ENCODE measurements at places on chromosomes 5 and 9.

GRCh38 chr5:136205941-136206340 is 13.0 kb upstream of the SMIM32 start:
- DNase-seq = no peak

DNA sequence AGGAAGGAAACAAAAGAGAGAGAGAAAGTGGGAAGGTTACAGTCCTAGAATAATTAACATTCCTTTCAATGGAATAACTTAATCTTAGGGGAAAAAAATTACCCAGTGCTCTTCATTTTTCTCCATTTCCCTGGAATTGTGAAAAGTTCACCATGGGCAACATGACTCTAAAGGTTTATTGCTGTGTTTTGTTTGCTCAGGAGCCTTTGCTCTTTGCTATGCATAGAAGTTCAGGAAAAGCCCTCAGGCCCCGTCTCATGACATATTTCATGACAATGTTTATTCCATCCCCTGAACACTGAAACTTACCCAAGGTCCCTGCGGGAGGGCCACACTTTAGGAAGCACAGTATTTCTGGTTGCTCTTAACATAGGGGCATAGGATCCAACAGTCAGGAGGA is 9.8 kb upstream of the CTSL start:
- no peak for DNase-seq

DNA sequence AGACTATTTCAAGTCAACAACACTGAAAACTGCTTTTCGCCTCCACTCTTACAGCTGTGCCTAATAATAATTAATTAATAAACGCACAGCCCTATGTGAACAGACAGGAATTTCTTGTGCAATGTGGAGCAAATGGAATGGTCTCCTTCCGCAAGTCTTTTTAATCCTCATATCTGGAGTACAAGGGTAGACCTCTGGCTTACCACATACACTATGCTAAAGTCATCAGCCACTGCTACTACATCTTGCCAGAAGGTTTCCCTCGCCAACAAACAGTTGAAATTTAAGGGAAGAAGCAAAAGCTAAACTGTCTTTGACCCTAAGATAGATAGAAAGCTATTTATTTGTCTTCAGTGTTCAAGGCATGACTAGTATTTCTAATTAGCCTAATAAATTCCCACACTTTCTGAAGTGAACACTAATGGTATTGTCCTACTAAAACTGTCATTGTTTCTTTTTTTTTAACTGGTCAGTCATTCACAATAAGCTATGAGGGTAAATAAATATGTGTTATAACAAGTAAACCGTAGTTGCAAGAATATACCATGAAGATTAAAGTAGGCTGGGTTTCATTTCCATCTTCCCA is 63.9 kb downstream of the GOLPH3 start:
- no peak for DNase-seq

DNA sequence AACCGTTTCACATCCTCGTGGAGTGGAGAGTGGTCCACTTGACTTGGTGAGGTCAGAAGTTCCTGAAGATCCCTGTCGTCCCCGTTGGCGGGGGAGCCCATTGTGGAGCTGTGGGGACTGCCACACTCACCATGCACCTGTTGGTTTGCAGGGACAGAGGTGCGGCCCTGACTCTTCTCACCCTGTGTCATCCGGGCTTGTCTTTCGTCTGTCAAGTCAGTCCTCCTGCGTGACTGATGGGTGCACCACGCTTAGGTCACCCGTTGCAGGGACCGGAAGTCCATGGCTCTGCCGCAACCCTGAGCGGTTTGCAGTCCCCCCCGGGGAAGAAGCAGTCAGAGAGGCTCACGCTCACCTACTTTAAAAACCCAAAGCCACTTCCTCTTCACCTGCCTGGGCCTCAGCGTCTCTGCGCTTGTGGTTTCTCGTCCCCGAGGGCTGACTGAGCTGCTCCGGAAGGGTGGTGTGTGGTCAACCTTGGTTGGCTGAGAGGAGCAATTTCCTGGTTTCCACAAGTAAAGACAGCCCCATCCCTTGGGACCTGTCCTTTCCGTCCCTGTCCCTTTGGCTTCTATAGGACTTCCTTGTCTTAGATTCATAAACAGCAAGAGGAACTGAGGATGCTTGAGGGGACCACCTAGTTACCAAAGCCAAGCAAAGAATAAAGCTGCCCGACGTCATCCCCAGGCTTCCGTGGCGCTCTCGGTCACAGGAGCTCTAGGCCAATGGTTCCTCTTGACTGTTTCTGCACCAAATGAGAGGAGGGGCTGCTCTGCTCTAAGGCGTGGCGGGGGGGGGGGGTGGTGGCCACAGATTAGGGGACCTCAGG is 53.2 kb downstream of the USP20 start:
- peak; percentile 97 for DNase-seq

DNA sequence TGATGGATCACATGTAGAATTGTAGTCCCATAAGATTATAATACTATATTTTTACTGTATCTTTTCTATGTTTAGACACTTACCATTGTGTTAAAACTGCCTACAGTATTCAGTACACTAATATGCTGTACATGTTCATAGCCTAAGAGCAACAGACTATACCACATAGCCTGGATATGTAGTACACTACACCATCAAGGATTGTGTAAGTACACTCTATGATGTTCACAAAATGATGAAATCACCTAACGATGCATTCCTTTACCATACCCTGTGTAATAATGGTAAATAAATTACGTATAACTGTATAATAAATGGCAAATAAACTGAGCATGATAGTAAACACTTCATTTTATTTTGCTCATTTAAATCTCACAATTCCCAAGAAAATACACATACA is 60.3 kb downstream of the RICTOR start:
- DNase-seq = no peak

GRCh38 chr9:112700085-112700484 is 17.8 kb downstream of the INIP start:
- DNase-seq = no peak

GRCh38 chr5:131684595-131684994 is 49.6 kb upstream of the RAPGEF6 start:
- DNase-seq = no peak

GRCh38 chr5:51386916-51387883 is 4.0 kb downstream of the ISL1 start:
- no peak for DNase-seq

DNA sequence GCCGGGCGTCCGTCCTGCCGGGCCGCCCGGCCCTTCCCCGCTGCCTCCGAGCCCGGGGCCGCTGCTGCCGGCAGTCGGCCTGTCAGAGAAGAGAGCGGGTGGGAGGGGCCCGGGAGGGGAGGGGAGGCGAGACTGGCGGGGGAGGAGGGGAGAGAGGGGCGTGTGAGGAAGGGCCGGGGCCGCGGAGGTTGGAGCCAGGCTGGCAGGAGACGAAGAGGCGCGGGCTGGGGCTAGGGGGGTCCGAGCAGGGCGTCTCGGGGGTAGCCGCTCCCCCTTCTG is 570 bp downstream of the CREBRF start:
- DNase-seq = no peak

DNA sequence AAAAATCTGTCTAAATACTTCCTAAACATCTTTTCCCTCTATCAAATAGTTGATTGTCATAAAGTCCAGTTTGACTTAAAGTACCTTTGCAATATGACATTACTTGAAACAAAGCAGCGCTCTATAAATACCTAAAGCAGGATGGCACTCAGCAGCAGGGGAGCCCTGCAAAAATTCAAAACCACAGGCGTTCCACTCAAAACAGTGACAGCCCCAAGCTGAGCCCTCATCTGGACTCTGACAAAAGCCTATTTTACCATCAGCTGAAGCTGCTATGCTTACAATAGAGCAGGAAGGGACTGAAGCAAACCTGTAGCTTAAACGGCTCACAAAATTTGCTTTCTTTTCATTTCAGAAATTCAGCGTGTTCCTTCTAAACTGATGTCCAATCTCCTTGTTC is 11.5 kb downstream of the GABRA6 start:
- no peak for DNase-seq

Data from T-helper 2 cell treated with Interferon-gamma antibody and Interleukin-4, amounts not matched to agents 5 μg/mL and 100 μg/mL, for 36 hours (primary cell).